ENCODE measurements at places on chromosomes 7 and 10.

- DNase-seq, result peak; percentile 3
These were observed 95.7 kb downstream of the DGKB start for GRCh38 chr7:14806891-14807290.

DNA sequence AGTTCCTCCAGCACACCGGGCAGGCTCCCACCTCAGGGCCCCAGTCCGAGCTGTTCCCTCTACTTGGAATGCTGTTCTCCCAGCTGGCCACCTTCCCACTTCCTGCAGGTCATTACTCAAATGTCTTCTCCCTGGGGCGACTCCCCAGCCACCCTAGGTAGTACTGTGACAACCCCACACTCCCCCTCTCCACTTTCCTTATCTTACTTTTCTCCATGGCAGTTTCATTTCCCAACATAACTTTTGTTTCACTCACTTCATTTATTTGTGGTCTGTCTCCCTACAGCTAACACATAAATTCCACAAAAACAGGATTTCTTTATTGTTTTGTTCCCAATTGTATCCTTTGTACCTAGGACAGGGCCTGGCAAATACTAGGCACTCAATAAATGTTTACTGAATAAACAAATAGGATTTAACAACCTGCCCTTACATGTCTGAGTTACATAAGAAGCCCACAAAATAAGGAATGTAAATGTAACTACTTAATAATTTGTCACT is 76.5 kb downstream of the JAZF1 start:
- no peak for DNase-seq

GRCh38 chr10:34029455-34029854 is 695.0 kb upstream of the NRP1 start:
- DNase-seq, result no peak

- no peak for DNase-seq
These were observed 19.5 kb downstream of the EVX1 start for GRCh38 chr7:27262121-27262520.

GRCh38 chr7:44638611-44639557 is 32.5 kb downstream of the OGDH start:
- no peak for DNase-seq

DNA sequence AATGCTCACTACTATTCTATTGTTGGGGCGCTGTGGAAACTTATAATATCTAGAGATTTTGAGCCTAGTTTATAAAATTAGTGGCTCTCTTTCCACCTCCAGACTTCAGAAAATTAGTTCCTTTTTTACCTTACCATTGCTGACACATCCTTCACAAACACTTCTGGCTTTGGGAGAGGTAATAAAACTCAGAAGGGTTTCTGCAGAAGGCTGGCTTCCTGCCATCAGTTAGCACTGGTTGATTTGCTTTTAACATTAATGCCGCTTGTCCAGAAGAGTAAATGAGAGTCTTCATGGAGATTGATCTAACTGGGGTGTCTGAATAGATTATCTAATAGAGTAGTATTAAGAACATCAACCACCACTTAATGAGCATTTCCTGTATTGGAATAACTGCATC is 20.3 kb downstream of the ACSM6 start:
- DNase-seq, result no peak

GRCh38 chr10:106310596-106310995 is 853.9 kb downstream of the SORCS1 start:
- no peak for DNase-seq

Data from AG04450 (cell line).